NCI-H1694 (cell line): ENCODE measurements at places on chromosomes 13 and 19.

GRCh38 chr13:23578411-23579071 lies 8.3 kb downstream of the TNFRSF19 start:
- DNase-seq, result no peak

- no peak for DNase-seq
Measured at GRCh38 chr13:21897161-21897560, 226.3 kb downstream of the FGF9 start.

DNA sequence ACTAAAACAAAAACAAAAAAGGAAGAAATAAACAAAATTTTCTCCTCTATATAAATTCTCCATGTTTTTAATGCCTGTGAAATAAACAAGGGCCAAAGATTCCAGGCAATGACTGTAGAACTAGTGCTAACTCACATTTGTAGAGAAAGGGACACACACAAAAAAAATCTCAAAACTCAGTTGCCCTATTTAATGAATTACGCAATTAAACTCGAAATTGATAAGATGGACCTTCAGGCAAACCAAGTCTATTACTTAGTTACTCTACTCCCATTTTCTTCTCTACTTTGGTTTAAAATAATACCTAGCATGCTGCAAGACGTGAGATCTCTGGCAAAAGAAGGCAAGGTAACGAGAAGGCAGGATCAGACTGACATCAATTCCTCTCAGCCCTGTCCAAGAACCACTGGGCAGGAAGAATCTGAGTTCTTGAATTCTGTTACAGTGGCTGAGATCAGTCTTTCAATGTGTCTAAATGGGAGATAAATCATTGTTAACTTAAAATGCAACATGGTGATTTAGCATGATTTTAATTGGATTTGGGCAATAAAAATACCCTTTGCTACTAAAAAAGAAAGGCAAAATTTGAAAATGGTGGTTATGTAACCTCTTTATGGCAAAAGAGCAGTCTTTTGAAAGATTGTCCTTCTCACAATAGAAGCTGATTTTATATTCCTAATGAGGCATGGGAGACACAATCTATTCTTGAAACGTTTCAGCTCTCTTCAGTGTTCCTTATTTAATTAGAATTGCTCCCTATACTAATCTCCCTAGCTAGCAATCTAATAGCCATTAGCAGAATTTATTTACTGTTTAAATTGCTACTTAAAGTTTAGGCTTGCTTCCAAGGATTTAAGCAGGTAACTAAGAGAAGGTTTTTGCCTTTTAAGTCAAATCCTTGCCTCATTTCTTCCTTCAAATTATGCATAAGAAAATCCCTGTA lies 25.9 kb downstream of the SPRY2 start:
- DNase-seq, result no peak

DNA sequence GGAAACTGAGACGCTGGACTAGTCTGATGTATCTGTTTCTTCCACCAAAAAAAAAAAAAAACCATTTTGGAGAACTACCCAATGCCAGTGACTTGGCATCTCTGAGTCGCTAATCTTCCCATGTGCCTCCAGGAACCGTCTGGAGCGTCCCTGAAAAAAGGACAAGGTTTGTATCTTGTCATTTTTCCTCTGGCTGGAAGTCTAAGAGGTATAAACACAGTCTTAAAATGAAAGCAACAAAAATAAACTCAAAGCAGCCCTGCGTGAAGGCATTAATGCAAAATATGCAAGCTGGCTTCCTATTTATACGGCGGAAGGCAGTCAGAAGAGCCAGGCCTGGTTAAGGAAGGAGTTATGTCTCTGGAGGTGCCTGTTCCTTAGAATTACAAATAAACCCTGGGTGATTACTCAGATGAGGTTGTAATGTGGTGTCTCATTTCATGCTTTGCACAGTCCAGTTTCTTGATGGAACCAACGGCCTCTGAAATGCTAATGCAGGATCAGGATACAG lies 20.3 kb downstream of the ACTN4 start:
- no peak for DNase-seq

- no peak for DNase-seq
Measured at GRCh38 chr13:65964672-65965071, 1265.5 kb downstream of the PCDH9 start.

DNA sequence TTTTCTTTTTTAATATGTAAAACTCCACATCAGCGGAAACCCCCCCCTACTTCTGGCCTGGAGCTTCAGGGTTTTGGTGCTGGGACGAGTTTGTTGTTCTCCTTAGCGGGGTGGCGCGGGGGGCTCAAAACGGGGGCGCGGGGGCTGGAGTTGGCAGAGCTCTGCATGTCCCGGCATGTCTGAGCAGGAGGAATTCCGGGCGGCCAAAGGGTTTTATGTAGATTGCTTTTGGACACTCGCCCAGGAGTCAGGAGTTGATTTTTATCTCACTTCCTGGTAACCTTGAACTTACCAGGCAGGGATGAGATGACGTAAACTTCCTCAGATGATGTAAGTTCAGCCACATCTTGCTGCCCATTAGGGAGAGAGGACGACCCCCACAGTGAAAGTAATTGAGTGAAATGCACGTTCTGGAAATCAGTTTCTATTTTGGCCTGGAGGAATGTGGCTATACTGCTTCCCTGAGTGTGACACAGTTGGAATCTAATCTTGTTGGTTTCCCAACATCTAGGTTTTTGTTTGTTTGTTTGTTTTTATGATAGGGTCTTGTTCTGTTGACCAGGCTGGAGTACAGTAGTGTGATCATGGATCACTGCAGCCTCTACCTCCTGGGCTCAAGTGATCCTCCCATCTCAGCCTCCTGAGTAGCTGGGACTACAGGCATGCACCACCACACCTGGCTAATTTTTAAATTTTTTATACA lies 21.0 kb upstream of the GDF15 start:
- DNase-seq, result no peak

GRCh38 chr19:56839652-56840450 lies 675 bp downstream of the PEG3 start:
- no peak for DNase-seq

DNA sequence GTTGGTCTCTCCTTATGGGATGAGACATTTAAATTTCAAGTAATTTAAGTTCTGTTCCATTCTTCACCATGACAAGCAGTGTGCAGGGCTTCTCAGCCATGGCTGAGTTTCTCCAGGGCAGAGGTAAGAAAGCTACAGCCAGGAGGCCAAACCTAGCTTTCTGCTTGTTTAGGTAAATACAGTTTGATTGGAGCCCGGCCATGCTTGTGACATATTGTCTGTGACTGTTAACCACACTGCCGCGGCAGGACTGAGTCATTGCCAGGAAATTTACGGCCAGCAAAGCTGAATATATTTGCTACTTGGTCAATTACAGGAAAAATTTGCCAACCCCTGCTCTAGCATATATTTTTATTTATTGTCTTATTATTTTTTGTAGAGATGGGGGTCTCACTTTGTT lies 10.7 kb downstream of the NLRP8 start:
- no peak for DNase-seq

GRCh38 chr13:112905990-112906641 lies 62.9 kb upstream of the MCF2L start:
- DNase-seq, result no peak

- no peak for DNase-seq
Measured at GRCh38 chr13:97460004-97460775, 26.2 kb downstream of the RAP2A start.

- DNase-seq, result no peak
Measured at GRCh38 chr13:36030670-36031331, 100.4 kb downstream of the DCLK1 start.

- DNase-seq, result no peak
Measured at GRCh38 chr13:58955546-58956385, 1208.0 kb downstream of the DIAPH3 start.

- DNase-seq, result peak; percentile 20
Measured at GRCh38 chr13:41562083-41562482, 104.7 kb downstream of the RGCC start.

DNA sequence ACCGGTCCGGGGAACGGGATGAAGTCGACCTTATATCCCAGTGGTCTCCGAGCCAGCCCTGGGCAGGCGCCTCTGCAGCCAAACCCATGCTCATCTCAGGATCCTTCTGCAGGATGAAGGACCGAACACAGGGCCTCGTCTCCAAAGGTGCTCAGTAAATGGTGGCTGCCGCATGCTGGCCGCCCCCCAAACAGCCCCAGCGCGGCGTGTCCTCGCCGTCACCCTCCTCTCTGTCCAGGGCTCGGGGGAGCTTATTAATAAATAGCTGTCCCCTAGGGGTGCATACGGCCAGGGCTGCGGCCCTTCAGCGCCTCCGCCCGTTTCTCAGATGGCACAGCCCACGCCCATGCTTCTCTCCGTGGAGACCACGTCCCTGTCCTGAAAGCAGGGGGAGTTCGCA lies 32.6 kb upstream of the SPACA7 start:
- no peak for DNase-seq

DNA sequence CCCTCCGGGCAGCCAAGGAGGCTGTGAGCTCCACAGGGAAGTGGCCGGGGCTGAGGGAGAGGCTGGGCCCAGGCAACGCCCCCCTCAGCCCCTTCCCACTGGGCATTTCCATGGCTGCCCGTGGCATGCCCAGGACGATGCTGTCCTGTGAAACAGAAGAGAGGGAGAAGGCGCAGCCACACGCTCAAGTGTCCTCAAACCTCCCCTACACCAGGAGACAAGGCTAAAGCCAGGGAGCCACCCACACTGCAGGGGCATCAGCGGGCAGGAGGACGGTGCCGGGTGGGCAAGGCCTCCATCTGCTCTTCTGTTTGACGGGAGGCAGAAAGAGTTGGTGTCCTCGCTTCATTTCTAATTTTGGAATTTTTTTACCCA lies 14.2 kb upstream of the PROZ start:
- no peak for DNase-seq

DNA sequence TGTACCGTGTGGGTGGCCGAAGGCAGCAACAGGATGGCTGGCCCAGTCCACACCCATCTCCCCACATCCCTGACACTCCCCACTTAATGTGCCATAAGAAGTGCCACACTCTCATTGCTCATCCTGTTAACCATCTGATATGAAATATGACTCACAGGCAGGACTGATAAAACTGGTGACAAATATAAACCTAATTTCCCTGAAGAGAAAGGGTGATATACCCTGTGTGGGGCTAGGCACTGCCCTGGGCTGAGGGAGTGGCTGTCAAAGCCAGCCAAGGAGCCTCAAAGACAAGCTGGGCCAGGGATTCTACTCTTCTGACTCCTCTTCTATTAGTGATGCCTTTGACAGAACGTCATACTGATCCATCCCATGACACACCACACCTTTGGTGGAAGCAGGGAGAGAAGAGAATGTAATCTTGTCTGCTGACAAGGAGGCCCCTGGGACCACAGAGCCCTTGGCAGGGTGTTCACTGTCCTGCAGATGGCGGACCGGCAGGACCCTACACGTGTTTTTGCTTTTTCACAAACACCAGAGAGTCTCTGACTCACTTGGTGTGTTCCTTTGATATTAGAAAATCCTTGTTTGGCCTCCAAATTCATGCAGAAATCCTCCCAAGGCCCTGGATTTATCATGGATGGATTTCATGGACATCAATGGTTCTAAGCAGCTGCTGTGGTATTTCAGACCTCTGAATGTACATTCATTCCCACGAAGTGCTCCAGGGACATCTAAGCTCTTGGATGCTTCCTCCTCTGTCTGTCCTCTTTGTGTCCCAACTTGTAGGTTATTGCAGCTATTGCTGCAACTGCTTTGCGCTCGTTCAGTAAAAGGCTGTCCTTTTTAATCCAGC lies 98.0 kb upstream of the WASF3 start:
- no peak for DNase-seq

GRCh38 chr19:964116-964520 lies 20.0 kb upstream of the WDR18 start:
- DNase-seq, result no peak

GRCh38 chr13:67466569-67466968 lies 236.4 kb upstream of the PCDH9 start:
- DNase-seq, result no peak

GRCh38 chr13:79384022-79384610 lies 21.9 kb downstream of the RBM26 start:
- no peak for DNase-seq

- DNase-seq, result peak; percentile 93
Measured at GRCh38 chr19:18204394-18205199, 755 bp upstream of the RAB3A start.

GRCh38 chr19:12521996-12522395 lies 29.3 kb downstream of the ZNF564 start:
- peak; percentile 9 for DNase-seq

DNA sequence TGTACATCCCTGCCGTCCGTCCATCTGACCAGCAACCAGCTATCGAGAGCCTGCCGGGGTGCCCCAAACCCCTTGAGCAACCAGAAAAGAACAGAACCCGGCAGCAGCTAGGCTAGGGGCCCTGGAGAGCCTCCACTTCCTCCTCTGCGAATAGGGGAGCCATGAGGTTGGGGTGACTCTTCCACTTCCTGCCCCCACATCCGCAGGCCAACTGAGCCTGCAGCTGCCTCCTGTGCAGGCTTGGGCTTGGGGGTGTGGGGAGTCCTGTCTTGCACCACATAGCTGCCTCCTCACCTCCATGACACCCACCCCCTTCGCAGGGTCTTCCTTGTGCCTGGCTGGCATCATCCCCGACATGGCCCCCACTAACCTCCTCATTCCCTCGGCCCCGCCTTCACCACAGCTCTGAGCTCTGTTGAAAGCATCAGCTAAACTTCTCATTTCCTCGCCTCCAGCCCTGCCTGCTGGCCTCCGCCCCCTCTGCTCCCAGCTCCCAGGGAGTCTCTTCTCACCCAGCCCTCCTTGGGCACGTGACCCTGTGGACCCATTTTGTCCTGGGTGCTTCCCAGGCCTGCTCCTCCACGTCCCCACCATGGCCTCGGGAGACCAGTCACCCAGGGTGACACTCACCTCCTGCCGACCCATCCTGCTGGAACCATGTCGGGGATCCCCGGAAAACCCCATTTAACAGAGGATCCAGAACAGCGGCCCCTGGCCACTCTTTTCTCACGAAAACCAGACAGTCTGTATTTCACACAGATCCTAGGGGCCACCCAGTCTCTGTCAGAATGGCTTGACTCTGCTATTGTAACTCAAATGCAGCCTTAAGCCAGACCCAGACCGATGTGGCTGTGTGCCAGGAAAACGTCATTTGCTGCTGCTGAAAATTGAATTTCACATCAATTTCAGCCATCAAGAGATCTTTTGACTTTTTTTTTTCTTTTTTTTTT lies 50.4 kb downstream of the MYO9B start:
- peak; percentile 44 for DNase-seq

GRCh38 chr13:32850316-32851052 lies 165.7 kb upstream of the KL start:
- no peak for DNase-seq

DNA sequence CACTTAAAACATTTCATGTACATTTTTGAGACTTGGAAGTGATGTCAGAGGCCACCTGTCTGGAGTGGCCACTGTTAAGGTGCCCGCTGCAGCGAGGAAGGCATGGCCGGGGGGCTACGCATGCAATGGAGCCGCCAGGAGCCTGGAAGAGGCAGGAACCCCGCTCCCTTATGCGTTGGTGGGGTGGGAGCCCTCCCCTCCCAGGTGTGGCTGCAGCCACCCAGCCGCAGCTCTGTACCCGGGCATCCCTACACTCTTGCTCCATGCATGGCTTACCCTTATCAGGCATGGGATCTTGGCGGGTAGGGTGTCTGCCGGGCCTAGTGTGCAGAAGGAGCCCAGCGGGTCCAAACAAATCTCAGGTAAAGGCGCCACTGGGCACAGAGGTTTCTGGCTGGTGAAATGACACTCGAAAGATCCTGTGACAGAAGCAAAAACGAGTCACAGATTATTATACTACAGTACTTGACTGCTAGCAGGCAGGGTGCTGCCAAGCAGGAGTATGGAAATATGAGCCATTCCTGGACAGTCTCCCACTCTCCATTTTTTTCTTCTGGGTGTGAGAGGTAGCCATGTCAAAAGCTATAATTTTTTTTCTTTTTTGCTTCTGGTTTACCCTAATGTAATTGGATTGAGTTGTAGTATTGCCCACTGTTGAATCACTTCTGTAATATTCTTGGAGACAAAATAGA lies 1606.3 kb upstream of the MIR17HG start:
- no peak for DNase-seq

GRCh38 chr19:31339411-31339810 lies 9.8 kb downstream of the TSHZ3 start:
- no peak for DNase-seq
